ENCODE measurements at places on chromosomes 3 and 15. TPM values are rescaled to one million over a fixed set of nuclear protein-coding genes. Genes with fewer than 3 reads are reported as not detected.

Gene CCDC54
- total RNA-seq: not detected

Gene STRIT1
- not detected for total RNA-seq

Gene ZNF619
- 5.0 TPM for total RNA-seq

Gene DAZL
- total RNA-seq: not detected

Gene DISP2
- total RNA-seq: 1.0 TPM

Gene CACNA2D2
- total RNA-seq: not detected
